Epithelial cell of proximal tubule (primary cell): ENCODE measurements at places on chromosomes 1 and 21. TPM values are rescaled to one million over a fixed set of nuclear protein-coding genes. Genes with fewer than 3 reads are reported as not detected.

DNA sequence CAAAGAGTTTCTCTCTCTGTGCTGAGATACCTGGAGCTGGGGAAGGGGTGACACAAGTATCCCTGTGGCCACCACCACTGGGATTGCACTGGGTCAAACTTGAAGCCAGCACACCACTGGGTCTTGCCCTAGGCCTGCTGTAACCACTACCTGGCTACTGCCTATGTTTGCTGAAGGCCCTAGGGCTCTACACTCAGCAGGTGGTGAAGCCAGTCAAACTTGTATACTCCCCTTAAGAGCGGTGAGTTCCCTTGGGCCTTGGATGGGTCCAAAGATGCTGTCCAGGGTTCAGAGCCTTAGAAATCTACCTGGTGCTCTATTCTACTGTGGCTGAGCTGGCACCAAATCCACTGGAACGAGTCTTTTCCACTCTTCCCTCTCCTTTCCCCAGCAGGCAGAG lies 47.0 kb upstream of the WDR26 start:
- no peak for DNase-seq

GRCh38 chr1:65412984-65413375 lies 7.5 kb upstream of the LEPR start:
- DNase-seq = peak; percentile 95

RIPK4 gene
- total RNA-seq = 20.2 and 23.4 TPM in 2 replicates

NRAS gene
- 79.4 and 92.3 TPM in 2 replicates for total RNA-seq

AVPR1B gene
- not detected in 2 replicates for total RNA-seq

- no peak for DNase-seq
Measured at GRCh38 chr1:243505986-243506689, 250.3 kb downstream of the SDCCAG8 start.

DNA sequence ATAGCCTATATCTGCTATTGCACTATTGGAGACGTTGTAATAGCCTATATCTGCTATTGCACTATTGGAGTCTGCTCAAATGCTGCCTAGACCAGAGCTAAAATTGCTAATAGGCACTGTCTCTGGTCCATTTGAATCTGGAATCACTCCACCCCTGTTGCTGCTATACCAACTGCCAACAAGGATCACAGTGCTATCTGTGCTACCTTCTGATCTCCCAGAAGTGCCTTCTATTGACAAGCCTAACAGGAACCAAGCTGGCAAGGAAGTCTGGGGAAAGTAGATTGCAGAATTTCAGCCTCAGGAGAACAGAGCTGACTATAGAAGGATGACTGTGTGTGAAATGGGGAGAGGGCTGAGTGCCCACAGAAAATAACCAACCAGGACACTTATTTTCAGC lies 15.9 kb downstream of the RWDD3 start:
- DNase-seq = no peak

HRNR gene
- total RNA-seq = not detected in 2 replicates

DNA sequence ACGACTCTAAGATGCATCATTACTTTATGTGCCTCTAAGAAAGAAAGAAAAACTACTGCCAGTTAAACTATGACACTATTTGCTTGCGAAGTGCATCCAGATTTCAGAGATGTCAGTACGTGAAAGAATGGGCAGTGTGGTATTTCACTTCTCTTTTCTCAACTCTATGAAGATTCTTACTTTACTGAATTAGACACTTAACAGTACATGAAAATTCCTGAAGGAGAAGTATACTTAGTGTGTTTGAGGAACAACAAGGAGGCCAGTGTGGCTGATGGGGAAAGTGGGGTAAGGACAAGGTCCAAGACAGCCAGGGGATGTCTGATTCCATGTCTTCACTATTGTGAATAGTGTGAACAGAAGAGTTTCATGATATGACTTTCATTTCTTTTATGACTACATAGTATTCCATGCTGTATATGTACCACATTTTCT lies 53.9 kb upstream of the HSD17B7 start:
- no peak for DNase-seq

OR2L8 gene
- not detected in 2 replicates for total RNA-seq

PLA2G2E gene
- not detected in 2 replicates for total RNA-seq

DNA sequence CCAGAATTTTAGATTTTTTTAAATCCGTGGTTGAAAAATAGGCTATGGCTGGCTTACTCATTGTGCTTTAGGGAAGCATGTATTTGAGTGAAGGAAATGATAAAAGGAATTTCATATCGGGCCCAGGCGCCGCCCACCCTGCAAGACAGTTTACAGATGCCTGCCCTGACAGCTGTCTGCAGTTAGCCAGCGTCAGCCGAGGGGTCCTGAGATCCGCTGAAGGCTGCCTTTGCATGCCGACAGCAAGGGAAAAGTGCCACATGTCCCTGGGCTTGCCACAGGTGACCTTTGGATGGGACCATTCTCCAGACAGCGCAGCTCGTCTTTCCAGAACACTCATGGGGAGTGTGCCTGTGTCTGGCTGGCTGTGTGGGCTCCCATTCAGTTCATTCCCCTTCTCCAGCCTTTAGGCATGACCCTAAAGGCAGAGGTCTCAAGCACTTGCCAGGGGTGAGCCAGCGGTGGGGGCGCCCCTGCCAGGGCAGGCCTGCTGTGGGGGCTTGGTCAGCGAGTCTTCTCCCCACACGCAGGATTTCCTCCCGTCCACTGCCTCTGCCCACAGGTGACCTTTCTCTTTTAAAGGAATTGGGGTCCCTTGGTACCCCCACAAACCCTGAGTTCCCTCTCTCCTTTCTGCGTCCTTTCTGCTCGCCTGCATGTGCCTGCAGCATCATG lies 46.1 kb upstream of the TRAPPC10 start:
- DNase-seq = no peak

FAF1 gene
- total RNA-seq = 52.2 and 54.1 TPM in 2 replicates

GRCh38 chr1:114346480-114347029 lies 164.4 kb downstream of the TRIM33 start:
- DNase-seq = peak; percentile 47

GRCh38 chr1:89121641-89122040 lies 4.3 kb downstream of the GBP2 start:
- no peak for DNase-seq

DCDC2B gene
- not detected in 2 replicates for total RNA-seq
